ENCODE measurements at places on chromosomes 12 and 14. TPM values are rescaled to one million over a fixed set of nuclear protein-coding genes. Genes with fewer than 3 reads are reported as not detected.

Gene C14orf132
- 3.4 TPM for total RNA-seq

Gene GZMB
- 0.74 TPM for total RNA-seq

Gene DEGS2
- total RNA-seq = 1.8 TPM

DNA sequence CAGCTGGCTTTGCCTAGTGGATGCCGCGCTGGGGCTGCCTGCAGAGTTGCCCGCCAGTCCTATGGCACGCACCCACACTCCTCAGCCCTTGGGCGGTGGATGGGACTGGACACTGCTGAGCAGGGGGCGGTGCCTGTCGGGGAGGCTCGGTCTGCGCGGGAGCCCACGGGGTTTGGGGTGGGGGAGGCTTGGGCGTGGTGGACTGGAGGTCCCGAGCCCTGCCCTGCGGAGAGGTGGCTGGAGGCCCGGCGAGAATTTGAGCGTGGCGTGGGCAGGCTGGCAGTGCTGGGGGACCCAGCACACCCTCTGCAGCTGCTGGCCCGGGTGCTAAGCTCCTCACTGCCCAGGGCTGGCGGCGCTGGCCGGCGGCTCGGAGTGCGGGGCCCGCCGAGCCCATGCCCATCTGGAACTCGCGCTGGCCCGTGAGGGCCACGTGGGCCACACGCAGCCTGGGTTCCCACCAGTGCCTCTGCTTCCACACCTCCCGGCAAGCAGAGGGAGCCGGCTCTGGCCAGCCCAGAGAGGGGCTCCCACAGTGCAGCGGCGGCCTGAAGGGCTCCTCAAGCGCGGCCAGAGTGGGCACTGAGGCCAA is 68.1 kb downstream of the ETNK1 start:
- no peaks in the 10 kb centered on the region for H3K4me1 ChIP-seq
- no peak overlapping the region for H3K4me3 ChIP-seq
- no peak for DNase-seq
- no peaks in the 10 kb centered on the region for H3K36me3 ChIP-seq
- H3K27me3 ChIP-seq = no peaks in the 10 kb centered on the region

Gene TRIAP1
- 40.3 TPM for total RNA-seq

DNA sequence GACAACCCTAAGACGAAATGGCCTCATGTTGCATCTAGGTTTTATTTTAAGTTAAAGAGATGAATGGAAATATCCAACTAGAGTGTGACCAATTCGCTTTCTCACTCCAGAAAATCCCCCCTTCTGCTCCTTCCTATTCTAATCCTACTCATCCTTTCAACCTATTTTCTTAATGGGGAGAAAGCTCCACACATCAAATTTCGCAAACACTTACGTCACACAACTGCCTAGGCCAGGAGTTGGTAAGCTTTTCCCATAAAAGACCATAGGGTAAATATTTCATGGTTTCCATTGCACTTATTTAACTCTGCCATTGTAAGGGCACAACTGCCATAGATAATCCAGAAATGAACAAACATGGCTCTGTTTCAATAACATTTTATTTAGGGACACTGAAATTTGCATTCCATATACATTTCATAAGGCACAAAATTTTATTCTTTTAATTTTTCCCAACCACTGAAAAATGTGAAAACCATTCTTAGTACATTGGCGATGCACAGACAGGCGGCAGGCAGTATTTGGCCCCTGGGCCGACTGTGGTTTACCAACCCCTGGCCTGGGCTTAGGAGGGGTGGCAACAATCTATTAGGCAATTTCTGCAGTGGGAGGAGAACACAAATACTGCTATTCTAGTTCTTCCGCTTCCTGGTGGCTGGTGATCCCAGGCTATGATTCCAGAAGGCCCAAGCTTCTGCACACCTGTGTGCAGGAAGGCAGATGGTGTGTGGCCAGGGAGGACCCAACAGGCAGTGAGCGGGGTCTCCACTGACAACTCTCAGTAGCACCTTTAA is 67.2 kb upstream of the FOXN3 start:
- H3K4me3 ChIP-seq = no peak overlapping the region
- H3K27ac ChIP-seq = no peak overlapping the region

Gene SIX4
- 24.5 TPM for total RNA-seq

Gene MYH6
- total RNA-seq = not detected

Gene NTF3
- not detected for total RNA-seq

DNA sequence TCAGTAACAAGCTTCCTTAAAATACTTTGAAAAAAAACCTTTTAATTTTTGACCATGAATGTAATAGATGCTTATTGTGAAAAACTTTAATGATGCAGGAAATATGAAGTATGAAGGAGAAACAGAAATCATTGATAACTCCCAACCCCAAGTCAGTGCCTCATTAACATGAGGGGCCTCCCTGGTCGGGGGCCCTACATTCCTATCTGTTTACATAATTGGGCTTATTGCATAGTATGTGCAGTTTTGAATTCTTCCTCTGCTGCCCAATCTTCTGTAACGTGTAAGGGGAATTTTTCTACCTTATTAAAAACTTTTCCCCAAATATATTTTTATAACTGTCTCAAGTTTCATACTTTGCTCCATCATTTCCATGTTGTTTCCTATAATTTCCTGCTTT is 63.0 kb downstream of the SLC25A47 start:
- H3K4me3 ChIP-seq = no peak overlapping the region
- no peaks in the 10 kb centered on the region for H3K36me3 ChIP-seq
- peaks cover 2% of the 10 kb centered on the region for H3K4me1 ChIP-seq
- H3K27me3 ChIP-seq = no peaks in the 10 kb centered on the region
- no peak overlapping the region for H3K27ac ChIP-seq
- no peak for DNase-seq

GRCh38 chr14:57769863-57770523 is 95.9 kb downstream of the SLC35F4 start:
- H3K27ac ChIP-seq = no peak overlapping the region
- H3K36me3 ChIP-seq = no peaks in the 10 kb centered on the region
- H3K27me3 ChIP-seq = no peaks in the 10 kb centered on the region
- DNase-seq = no peak

Gene SLC6A12
- 0.64 TPM for total RNA-seq

Gene SLC5A8
- total RNA-seq = not detected

Gene AKAP5
- total RNA-seq = 0.54 TPM

DNA sequence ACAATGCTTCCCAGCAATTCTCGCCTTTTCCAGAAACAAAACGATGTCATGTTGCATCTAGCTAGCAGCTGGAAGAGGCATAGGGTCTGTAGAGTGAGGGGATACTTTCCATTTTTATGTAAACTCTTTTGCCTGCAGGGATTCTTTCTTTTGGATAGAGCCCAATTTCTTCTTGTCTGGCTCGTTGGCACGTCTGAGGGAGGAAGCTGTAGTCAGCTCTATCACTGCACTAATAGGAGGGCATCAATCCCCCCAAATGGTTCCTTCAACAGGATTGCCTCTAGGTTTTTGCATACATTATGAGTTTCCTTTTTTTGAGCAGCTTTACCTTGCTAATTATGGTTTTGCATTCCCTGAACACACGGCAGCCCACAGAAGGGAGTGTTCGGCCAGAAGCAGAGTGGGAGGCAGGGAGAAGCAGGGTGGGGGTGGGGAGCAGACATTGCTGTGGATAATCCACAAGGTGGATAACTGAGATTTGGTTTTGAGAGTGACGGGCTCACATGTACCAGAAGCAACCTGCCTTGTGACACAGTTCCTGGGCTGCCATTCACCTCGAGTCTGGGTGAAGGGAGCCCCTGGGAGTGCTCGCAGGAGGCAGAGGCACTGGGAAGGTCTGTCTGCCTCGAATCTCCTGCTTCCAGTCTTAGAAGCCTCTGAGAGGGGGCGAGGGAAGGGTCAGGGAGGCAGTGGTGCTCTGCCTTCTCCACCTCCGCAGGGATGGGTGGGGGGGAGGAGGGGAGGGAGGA is 24.5 kb downstream of the LRTM2 start:
- H3K4me1 ChIP-seq = no peaks in the 10 kb centered on the region
- no peaks in the 10 kb centered on the region for H3K36me3 ChIP-seq
- DNase-seq = no peak
- H3K27me3 ChIP-seq = no peaks in the 10 kb centered on the region
- H3K27ac ChIP-seq = no peak overlapping the region
- no peak overlapping the region for H3K4me3 ChIP-seq

DNA sequence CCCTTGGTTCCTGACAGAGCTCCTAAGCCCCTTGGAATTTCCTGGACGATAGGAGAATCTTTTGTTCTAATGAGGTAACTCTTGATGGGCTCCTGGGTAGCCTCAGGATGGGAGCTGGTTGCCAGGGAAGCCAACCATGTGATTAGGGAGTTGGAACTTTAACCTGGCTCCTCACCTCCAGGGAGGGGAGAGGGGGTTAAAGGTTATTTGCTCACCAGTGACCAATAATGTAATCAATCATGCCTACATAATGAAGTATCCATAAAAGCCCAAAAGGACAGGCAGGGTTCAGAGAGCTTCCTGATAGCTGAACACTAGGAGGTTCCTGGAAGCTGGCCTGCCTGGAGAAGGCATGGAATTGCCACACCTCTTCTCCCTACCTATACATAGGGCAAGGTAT is 6.2 kb upstream of the CNOT2 start:
- no peaks in the 10 kb centered on the region for H3K27me3 ChIP-seq
- H3K4me3 ChIP-seq = no peak overlapping the region
- 0 out of 2 replicates have a peak, but pooled peaks cover 2% of the 10 kb centered on the region for H3K36me3 ChIP-seq
- no peak for DNase-seq
- peaks cover 4% of the 10 kb centered on the region for H3K4me1 ChIP-seq

DNA sequence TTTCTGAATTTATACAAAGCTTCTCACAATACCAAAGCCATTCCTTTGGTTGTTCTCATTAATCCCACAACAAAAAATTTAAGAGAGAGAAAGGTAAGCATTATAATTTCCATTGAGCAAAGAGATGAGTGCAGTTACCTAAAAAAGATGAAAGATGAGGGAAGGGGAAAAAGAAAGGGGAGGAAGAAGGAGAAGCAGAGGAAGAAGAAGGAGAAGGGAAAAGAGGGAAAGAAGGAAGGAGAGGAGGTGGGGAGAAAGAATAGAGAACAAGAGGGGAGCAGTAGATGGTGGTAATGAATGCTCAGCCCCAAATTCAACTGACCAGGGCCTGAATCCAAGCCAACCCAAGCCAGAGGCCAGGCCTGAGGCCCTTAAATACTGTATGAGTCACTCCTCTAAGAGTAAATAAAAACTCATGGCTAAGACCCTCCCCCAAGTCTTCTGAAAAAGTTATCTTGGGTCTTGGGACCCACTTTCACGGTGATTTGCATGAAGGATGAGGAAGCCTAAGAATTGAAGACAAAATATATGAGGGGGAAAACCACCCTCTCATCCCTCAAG is 144.6 kb downstream of the ITPR2 start:
- no peaks in the 10 kb centered on the region for H3K36me3 ChIP-seq
- peaks cover 23% of the 10 kb centered on the region for H3K4me1 ChIP-seq
- H3K27ac ChIP-seq = no peak overlapping the region
- H3K27me3 ChIP-seq = no peaks in the 10 kb centered on the region

Gene KRT82
- total RNA-seq = not detected

Gene SINHCAF
- total RNA-seq = 179 TPM

DNA sequence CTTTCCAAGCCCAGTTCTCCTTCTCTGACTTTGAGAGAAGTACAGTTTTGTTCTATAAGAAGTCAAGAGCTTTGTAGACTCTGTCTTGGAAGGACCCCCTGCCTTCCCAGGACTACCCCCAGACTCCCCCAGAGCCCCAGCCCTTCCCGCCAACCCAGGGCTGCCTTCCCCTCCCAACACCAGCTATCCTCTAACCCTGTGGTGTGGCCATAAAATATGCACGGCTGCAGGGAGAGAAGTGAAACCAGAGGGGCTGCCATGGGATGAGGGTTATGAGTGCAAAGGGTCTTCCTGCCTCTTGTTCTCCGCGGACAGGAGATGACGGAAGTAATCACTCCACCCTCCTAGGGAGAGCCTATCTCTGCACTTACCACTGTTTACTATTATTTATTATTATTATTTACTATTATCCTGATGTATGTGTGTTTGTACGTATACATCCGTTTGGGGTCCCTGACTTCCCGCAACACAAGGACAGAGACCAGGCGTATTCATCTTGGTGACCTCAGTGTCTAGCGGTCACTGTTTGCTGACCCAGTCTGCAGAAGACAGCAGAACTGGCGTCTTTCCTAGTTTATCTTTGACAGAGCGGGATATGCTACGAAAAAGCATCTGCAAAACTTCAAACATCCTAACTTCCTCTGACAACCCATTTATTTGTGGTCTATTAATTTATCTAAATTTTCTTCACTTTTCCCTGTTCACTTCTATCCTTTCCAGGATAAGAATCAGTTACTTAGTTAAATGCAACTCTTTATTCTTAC is 3.5 kb upstream of the SCNN1A start:
- no peaks in the 10 kb centered on the region for H3K27me3 ChIP-seq
- peaks cover 64% of the 10 kb centered on the region for H3K4me1 ChIP-seq
- H3K4me3 ChIP-seq = no peak overlapping the region
- H3K36me3 ChIP-seq = no peaks in the 10 kb centered on the region

- peaks cover 5% of the 10 kb centered on the region for H3K27me3 ChIP-seq
- no peaks in the 10 kb centered on the region for H3K4me1 ChIP-seq
- H3K4me3 ChIP-seq = no peak overlapping the region
- no peaks in the 10 kb centered on the region for H3K36me3 ChIP-seq
Measured at GRCh38 chr14:21589317-21589716, 9.4 kb upstream of the OR10G3 start.

Gene WDR20
- total RNA-seq = 21.1 TPM

Gene CLEC6A
- not detected for total RNA-seq

Gene SLC35F4
- total RNA-seq = not detected

Gene INSM2
- total RNA-seq = not detected

GRCh38 chr12:38956337-38956736 is 50.9 kb upstream of the CPNE8 start:
- H3K27ac ChIP-seq = no peak overlapping the region
- no peaks in the 10 kb centered on the region for H3K4me1 ChIP-seq
- H3K27me3 ChIP-seq = no peaks in the 10 kb centered on the region
- DNase-seq = no peak

GRCh38 chr14:36217732-36218131 is 41.2 kb upstream of the PTCSC3 start:
- H3K4me3 ChIP-seq = no peak overlapping the region
- peaks cover 52% of the 10 kb centered on the region for H3K27me3 ChIP-seq
- no peaks in the 10 kb centered on the region for H3K36me3 ChIP-seq
- no peak overlapping the region for H3K27ac ChIP-seq

GRCh38 chr12:46811185-46811584 is 14.6 kb downstream of the SLC38A4 start:
- no peaks in the 10 kb centered on the region for H3K36me3 ChIP-seq
- no peak overlapping the region for H3K4me3 ChIP-seq
- no peaks in the 10 kb centered on the region for H3K27me3 ChIP-seq

GRCh38 chr12:52156757-52157565 is 34.9 kb downstream of the KRT80 start:
- no peak overlapping the region for H3K27ac ChIP-seq
- DNase-seq = no peak
- no peak overlapping the region for H3K4me3 ChIP-seq
- peaks cover 64% of the 10 kb centered on the region for H3K4me1 ChIP-seq

- no peak for DNase-seq
- H3K4me1 ChIP-seq = no peaks in the 10 kb centered on the region
- H3K27ac ChIP-seq = no peak overlapping the region
- H3K36me3 ChIP-seq = no peaks in the 10 kb centered on the region
Measured at GRCh38 chr12:57340104-57340503, 89.1 kb upstream of the STAC3 start.

- H3K4me3 ChIP-seq = no peak overlapping the region
- no peaks in the 10 kb centered on the region for H3K4me1 ChIP-seq
- no peaks in the 10 kb centered on the region for H3K27me3 ChIP-seq
- no peaks in the 10 kb centered on the region for H3K36me3 ChIP-seq
Measured at GRCh38 chr14:66972469-66972868, 216.8 kb upstream of the GARIN2 start.

- no peaks in the 10 kb centered on the region for H3K27me3 ChIP-seq
- no peak overlapping the region for H3K27ac ChIP-seq
- peaks cover 16% of the 10 kb centered on the region for H3K4me1 ChIP-seq
- DNase-seq = no peak
Measured at GRCh38 chr14:61492474-61492873, 171.1 kb downstream of the PRKCH start.

- no peak overlapping the region for H3K27ac ChIP-seq
- H3K36me3 ChIP-seq = no peaks in the 10 kb centered on the region
- no peaks in the 10 kb centered on the region for H3K27me3 ChIP-seq
- H3K4me1 ChIP-seq = no peaks in the 10 kb centered on the region
- no peak for DNase-seq
Measured at GRCh38 chr12:33052141-33053051, 155.8 kb upstream of the PKP2 start.

Data from HCT116 (cell line).